Activated naive CD8-positive, alpha-beta T cell treated with anti-CD3 and anti-CD28 coated beads, Interleukin-2, amount 10 ng/mL, durations not matched to agents 7 days and 5 days (primary cell): ENCODE measurements at places on chromosomes 2 and 18.

DNA sequence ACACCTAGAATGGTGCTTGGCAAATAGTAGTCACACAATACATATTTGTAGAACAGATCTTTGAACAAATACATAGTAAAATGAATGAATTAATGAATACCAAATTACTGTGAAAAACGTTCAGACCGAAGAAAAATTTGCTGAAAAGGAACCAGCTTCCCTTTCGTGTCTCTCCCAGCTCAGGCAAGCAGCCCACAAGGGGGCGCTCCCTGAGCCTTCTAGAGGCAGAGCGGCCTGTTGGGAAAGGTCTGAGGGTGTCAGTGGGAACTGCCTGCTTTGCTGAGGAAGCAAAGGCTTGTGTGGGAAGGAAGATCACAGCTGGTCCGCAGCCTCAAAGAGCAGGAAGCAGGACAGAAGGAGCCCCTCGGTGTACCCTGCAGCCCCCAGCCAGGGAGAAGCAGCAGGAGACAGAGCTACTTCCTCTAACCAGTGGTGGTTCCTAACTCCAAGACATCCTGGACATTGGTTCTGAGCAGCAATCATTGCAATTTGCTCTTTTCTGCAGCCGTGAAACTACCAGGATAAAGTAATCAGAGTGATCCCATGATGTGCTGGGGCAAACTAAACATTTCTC lies 231.1 kb downstream of the ANKRD30B start:
- no peaks in the 10 kb centered on the region for H3K36me3 ChIP-seq
- no peak overlapping the region for H3K4me3 ChIP-seq
- peaks cover 2% of the 10 kb centered on the region for H3K27me3 ChIP-seq

GRCh38 chr2:227862227-227862740 lies 9.1 kb upstream of the DAW1 start:
- no peak overlapping the region for H3K27ac ChIP-seq
- DNase-seq: no peak
- H3K4me3 ChIP-seq: no peak overlapping the region
- no peaks in the 10 kb centered on the region for H3K36me3 ChIP-seq

DNA sequence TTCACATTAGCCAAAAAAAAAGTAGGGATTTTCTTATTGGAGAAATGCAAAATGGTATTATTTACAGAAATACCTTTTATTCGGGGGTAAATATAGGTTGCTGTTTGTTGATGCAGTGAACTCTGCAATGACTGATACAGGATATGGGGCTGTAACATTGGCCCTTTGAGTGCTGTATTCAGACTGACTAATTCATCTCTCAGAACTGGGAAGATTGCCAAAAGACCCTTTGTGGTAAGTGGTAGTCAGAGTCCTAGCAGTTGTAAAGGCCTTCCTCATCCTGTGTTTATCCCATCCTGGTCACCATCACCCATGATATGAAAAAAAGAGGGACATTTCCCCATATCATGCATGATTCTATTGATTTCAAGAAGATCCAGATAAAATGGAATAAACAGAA lies 14.0 kb upstream of the DCC start:
- no peaks in the 10 kb centered on the region for H3K27me3 ChIP-seq
- DNase-seq: no peak
- no peaks in the 10 kb centered on the region for H3K4me1 ChIP-seq

DNA sequence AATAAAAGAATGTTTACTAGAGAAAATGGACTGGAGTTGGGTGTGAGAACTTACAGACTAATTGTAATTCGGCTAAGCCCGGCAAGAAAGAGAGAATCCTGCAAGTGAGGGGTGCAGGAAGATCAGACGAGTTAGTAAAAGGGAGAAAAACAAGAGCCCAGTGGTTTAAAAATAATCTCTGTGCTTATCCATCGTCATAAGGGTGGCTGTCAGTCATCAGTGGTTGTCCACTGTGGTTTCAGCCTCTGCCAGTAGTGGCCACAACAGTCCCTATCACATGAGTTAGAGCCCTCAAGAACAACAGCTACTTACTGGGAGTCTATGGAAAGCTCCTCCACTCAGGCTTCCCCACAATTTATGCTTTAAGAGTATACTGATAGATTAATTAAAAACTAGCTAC lies 239.8 kb downstream of the SETBP1 start:
- no peak overlapping the region for H3K27ac ChIP-seq
- H3K4me3 ChIP-seq: no peak overlapping the region
- DNase-seq: no peak

DNA sequence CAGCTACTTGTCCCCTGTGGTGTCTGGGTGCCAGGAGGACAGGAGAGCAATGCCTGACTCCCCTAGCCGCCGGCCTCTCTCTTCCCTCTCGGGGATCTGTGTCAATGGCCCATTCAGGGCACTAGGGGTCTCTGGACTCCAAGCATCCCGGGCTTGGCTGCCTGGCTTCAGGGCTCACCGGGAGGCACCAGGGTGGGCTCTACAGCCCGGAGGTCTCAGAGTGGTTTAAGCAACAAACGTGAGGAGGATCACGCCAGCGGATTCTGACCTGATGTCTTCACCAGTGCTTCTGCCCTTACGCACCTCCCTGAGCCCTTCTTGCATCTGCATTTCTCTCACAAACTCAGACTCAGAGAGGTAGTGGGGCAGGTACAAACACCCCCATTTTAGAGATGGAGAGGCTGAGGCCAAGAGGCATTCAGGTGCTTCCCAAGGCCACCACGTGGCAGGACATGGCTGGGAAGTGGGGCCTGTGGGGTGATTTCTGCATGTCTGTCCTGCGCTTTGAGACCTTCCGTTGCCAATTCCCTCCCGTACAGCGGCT lies 243.0 kb downstream of the CELF4 start:
- no peaks in the 10 kb centered on the region for H3K27me3 ChIP-seq
- H3K27ac ChIP-seq: no peak overlapping the region
- H3K4me3 ChIP-seq: no peak overlapping the region
- no peaks in the 10 kb centered on the region for H3K36me3 ChIP-seq

DNA sequence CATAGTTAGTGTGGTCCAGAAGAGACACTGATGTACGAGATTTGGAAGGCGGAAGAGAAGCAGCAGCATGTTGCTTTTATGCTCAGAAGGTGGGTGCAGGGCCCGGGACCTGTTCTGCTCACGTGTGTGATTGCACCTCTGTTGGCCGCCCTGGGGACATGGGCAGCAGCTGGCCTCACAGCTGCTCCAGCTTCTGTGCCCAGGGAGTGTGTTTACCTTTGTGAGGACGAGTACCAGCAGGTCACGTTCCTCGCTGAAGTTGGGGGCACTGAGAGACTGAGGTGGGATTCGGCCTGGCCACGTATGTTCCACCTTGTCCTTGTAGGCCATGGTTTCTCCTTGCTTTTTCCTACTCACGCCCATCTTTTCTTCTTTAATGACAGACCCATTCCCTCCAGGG lies 86.3 kb downstream of the PMAIP1 start:
- H3K4me1 ChIP-seq: no peaks in the 10 kb centered on the region
- DNase-seq: no peak
- H3K4me3 ChIP-seq: no peak overlapping the region
- H3K27ac ChIP-seq: no peak overlapping the region

GRCh38 chr18:74493689-74494088 lies 2.5 kb upstream of the CNDP2 start:
- H3K4me3 ChIP-seq: no peak overlapping the region
- peaks cover 24% of the 10 kb centered on the region for H3K4me1 ChIP-seq
- peaks cover 2% of the 10 kb centered on the region for H3K27me3 ChIP-seq
- peaks cover 2% of the 10 kb centered on the region for H3K36me3 ChIP-seq

DNA sequence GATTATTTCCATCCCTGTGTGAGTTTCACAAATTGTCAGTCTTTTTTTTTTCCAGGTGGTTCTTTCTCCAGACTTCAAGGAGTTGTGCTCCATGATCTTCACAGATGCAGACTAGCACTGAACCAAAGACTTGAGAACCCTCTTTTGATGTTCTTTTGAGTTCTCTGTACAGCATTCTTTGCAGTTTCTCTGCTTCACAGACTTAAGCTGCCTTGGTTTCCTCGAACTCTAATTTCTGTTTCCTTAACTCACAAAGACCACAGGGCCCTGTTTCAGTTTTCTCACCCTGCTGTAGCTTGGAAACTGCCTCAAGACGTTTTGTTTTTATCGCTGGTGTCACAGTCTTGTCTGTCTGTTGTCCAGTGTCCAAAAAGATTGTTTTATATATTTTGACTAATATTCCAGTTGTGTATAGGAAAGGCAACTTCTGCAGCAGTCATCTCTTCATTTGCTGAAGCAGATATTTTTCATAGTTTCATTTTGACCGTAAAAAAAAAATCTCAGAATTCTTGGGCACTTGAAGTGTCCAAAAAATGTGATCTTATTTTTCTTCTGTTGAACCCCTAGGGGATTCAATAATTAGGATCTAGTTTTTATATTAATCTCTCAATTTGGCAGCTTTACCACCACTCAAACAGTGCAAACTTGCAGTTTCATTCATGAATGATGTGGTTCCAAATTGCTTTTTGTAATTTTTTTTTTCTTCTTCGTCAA lies 97.0 kb upstream of the MC4R start:
- no peak overlapping the region for H3K4me3 ChIP-seq
- H3K27me3 ChIP-seq: no peaks in the 10 kb centered on the region
- H3K4me1 ChIP-seq: no peaks in the 10 kb centered on the region
- H3K27ac ChIP-seq: no peak overlapping the region
- DNase-seq: no peak

- no peak for DNase-seq
- no peak overlapping the region for H3K4me3 ChIP-seq
- peaks cover 3% of the 10 kb centered on the region for H3K27me3 ChIP-seq
- H3K27ac ChIP-seq: no peak overlapping the region
- no peaks in the 10 kb centered on the region for H3K36me3 ChIP-seq
Observed at GRCh38 chr2:137939026-137939425, 25.2 kb upstream of the HNMT start.

DNA sequence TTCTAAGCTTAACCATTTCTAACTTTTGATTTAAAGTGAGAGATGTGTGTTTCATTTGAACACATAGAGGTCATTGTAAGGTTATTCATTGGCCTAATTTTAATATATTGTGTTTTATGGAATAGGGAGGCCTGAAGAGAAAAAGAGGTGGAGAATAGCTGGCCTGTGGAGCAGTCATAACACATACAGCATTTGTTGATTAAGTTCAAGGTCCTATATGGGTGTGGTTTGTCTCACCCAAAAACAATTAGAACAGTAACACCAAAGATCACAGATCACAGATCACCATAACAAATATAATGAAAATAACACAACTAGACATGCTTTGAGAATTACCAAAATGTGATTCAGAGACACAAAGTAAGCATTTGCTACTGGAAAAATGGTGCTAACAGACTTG lies 252.4 kb upstream of the SPOPL start:
- H3K4me3 ChIP-seq: no peak overlapping the region
- no peak overlapping the region for H3K27ac ChIP-seq
- no peaks in the 10 kb centered on the region for H3K36me3 ChIP-seq
- DNase-seq: no peak
- H3K4me1 ChIP-seq: no peaks in the 10 kb centered on the region

GRCh38 chr2:214246417-214246816 lies 164.4 kb upstream of the VWC2L start:
- H3K4me3 ChIP-seq: no peak overlapping the region
- H3K27me3 ChIP-seq: no peaks in the 10 kb centered on the region
- H3K27ac ChIP-seq: no peak overlapping the region
- no peaks in the 10 kb centered on the region for H3K36me3 ChIP-seq
- DNase-seq: no peak
- H3K4me1 ChIP-seq: no peaks in the 10 kb centered on the region

DNA sequence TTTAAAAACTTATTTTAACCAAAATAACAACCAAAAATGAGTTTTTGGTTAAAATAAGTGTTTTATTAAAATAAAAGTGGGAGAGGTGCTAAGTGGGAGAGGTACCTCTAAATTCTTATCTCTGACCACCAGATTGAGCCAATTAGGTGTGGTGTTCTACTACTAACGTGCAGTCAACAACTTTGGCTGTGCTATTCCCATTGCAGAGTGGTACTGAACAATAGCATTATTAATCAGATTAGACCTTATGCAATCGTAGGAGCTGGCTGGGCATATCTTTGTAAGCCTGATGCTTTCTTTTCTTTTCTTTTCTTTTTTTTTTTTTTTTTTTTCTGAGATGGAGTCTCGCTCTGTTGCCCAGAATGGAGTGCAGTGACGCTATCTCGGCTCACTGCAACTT lies 38.9 kb downstream of the RAB27B start:
- no peaks in the 10 kb centered on the region for H3K36me3 ChIP-seq
- no peaks in the 10 kb centered on the region for H3K4me1 ChIP-seq
- peaks cover 5% of the 10 kb centered on the region for H3K27me3 ChIP-seq
- no peak overlapping the region for H3K4me3 ChIP-seq
- H3K27ac ChIP-seq: no peak overlapping the region

DNA sequence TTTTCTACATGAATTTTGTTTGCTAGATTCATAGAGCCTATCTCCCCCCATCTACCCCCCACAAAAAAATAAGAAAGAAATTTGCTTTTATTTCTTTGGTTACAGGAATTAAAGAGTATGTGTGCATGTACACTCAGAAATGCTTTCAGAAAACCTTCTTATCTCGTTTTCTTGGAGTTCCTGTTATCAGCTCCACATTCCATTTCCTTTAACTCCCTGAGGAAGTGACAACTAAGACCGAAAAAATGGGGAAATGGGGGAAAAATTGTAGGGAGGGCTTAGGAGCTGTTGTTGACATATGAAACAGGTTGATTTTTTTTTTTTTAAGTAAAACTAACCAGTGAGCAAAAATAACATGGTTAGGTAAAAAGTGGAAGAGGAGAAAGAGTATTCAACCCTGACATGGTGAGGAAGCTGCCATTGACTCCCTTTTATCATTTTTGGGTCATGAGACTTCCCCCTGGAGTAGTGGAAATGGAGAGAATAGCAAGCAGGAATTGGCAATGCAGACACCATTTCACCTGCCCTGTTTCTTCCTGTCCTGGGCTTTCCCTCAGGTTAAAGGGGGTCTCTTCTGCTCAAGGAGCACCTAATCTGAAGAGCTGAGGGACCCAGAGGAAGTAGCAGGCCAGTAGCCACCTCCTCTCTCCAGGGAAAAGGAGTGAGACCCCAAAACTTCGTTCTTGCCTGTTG lies 93.5 kb downstream of the OSBPL6 start:
- no peak overlapping the region for H3K27ac ChIP-seq
- H3K4me1 ChIP-seq: peaks cover 5% of the 10 kb centered on the region
- no peak for DNase-seq
- no peaks in the 10 kb centered on the region for H3K36me3 ChIP-seq
- H3K4me3 ChIP-seq: no peak overlapping the region

DNA sequence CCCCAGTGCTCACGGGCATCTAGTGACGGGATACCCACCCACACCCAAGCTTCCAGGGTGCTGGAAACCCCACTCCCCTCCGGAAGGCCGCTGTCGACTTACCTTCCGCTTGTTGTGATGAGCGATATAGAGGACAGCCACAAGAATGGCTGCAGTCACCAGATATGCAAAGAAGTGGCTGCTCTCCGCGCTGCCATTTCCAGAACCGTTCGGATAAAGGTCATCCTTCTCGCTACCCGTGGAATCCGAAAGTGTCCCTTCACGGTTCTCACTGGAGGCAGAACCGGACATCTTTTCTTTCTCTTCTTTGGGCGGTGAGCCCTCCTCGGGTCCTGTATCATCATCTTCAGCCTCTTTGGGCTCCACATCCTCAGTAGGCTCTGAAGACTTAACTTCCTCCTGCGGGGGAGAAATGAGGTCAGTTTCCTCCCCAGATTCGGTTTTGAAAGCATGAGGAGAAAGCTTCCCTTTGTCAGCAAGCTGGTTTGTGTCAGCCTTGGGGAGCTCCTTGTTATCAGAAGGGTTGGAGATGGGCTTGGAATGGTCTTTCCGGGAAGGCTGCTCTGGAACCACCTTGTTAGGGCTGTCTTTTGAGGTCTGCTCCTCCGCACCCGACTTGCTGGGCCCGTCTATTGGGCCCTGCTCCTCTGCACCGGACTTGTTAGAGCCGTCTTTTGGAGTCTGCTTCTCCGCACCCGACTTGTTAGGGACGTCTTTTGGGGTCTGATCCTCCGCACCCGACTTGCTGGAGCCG lies 1.2 kb downstream of the TGOLN2 start:
- H3K27ac ChIP-seq: peak overlapping the region; percentile 100
- no peaks in the 10 kb centered on the region for H3K27me3 ChIP-seq
- DNase-seq: peak; percentile 61

- H3K36me3 ChIP-seq: no peaks in the 10 kb centered on the region
- H3K27me3 ChIP-seq: no peaks in the 10 kb centered on the region
- DNase-seq: no peak
Observed at GRCh38 chr18:25732862-25733261, 357.6 kb downstream of the SS18 start.
